ENCODE measurements at places on chromosomes 5 and 9. TPM values are rescaled to one million over a fixed set of nuclear protein-coding genes. Genes with fewer than 3 reads are reported as not detected.

The PCDHB4 gene
- not detected for total RNA-seq

DNA sequence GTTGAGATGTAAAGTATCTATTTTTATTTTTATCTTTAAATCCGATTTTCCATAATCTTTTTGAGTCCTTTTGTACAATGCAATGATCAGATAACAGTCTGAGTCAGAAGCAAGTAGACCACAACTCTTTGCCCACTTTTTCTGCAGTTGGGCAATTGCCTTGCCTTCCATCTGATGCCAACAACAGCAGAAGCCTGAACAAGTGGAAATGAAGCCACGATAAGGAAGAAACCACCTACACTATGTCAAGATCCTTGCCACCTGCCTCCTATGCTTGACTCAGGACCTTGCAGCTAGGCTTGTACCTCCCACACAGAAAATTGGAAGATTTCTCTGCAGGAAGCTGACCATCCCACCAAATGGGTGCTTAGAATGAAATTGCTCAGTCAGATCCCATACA, 78.6 kb downstream of the ANXA1 start:
- no peaks in the 10 kb centered on the region for H3K36me3 ChIP-seq
- H3K27me3 ChIP-seq = no peaks in the 10 kb centered on the region
- no peak for DNase-seq

DNA sequence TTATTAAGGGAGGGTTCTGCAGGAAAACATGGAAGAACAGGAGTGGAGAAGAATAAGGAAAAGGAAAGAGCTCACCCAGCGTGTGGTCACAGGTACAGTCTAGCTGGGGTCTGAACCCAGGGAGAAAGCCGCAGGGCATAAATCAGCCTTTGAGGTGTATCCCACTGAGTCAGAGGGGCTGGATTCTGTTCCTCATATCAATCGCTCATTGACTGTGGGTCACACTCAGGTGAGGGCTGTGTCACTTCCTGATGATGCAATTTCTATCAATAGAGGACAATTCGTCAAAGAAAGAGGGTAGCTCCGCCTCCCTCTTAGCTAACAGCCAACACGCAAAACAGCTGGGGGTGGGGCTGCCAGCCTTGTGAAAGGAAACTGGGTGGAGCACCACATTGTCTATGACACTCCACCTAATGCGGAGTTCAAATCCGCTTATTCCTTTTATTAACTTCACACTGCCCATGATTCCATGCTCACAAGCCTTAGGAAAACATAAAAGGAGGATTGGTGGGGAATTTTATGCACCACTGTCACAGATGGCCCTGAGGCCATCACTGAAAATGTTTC, 176.2 kb downstream of the ICE1 start:
- H3K36me3 ChIP-seq = no peaks in the 10 kb centered on the region
- H3K4me3 ChIP-seq = no peak overlapping the region
- H3K4me1 ChIP-seq = no peaks in the 10 kb centered on the region
- DNase-seq = no peak

DNA sequence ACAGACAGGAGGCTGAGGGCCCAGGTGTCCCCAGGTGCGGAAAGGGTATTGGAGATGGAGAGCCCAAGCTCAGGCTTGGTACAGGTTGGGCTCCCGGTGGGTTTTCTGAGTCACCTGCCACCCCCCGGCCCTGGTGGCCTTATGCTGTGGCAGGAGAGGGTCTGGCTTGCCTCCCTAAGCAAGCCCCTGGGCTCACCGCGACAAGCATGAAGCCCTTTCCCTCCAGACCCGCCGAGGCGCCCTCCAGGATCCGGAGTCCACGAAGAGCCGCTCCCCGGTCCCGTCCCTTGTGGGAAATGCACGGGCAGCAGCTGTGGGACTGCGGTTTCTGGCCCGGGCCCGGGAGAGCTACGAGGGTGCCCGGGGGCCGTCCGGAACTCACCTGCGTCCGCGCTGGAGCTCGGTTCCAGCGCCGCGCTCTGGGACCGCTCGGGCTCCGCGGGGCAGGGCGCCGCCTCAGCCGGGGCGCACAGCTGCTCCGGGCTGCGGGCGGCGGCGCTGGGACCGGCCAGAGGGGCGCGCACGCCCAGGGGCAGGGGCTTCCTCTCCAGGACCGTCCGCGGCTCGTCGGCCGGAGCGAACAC, 757 bp downstream of the SAPCD2 start:
- H3K27me3 ChIP-seq = no peaks in the 10 kb centered on the region
- no peak overlapping the region for H3K4me3 ChIP-seq
- H3K36me3 ChIP-seq = no peaks in the 10 kb centered on the region
- DNase-seq = no peak

The GHR gene
- not detected for total RNA-seq

GRCh38 chr9:34652602-34653000, 616 bp downstream of the IL11RA start:
- H3K27me3 ChIP-seq = no peaks in the 10 kb centered on the region
- H3K27ac ChIP-seq = peak overlapping the region; percentile 24
- DNase-seq = no peak
- H3K4me1 ChIP-seq = peaks cover 28% of the 10 kb centered on the region

The LEAP2 gene
- total RNA-seq = 4.5 TPM

DNA sequence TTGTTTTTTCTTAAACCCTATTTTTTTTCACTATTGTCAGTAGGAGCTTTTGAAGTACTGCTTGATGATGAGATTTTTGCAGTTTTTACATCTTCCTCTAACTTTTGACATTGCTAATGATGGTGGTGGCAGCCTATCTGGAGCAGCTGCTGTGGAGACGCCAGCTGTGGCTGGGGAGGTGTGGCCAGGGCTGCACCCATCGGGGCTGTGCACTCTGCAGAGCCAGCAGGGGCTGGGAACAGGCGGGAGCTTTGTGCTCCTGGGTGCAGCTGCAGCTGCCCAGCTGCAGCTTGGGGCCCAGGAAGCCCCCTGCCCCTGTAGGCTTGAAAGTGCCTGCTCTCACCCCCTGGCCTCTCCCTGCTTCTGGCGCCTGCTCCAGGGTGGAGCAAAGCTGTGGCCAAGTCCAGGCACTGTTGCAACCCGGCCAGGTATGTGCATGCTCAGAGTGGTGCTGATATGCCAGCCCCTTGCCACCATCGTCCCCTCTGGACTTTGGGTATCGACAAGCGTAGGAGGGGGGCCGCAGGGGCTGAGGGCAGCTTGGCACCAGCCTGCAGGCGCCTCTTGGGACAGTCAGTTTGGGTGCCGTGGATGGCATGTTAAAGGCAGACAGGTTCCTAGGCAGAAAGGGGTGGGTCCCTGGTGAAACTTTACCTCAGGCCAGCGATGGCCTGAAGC, 39.2 kb downstream of the FER start:
- H3K36me3 ChIP-seq = peaks cover 14% of the 10 kb centered on the region
- DNase-seq = no peak
- H3K27me3 ChIP-seq = no peaks in the 10 kb centered on the region
- H3K27ac ChIP-seq = no peak overlapping the region
- H3K4me3 ChIP-seq = no peak overlapping the region

DNA sequence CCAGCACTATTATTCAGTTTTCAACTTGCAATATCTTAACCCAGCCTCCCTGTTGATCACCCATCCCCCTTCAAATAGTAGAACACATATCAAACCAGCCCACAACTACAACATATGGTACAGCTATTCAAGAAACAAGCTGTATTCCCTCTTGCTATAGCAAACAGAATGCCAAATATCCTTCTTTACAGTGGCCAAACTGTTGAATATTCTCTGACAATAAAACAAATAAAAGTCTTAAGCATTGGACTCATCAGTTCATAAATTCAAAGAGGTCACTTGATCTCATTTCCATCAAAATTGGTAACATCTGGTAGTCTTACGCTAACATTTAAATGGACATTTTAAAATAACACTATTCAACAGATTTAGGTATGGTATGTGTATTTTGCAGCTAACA, 350.8 kb downstream of the EFNA5 start:
- H3K27ac ChIP-seq = no peak overlapping the region
- no peaks in the 10 kb centered on the region for H3K4me1 ChIP-seq
- H3K36me3 ChIP-seq = no peaks in the 10 kb centered on the region

DNA sequence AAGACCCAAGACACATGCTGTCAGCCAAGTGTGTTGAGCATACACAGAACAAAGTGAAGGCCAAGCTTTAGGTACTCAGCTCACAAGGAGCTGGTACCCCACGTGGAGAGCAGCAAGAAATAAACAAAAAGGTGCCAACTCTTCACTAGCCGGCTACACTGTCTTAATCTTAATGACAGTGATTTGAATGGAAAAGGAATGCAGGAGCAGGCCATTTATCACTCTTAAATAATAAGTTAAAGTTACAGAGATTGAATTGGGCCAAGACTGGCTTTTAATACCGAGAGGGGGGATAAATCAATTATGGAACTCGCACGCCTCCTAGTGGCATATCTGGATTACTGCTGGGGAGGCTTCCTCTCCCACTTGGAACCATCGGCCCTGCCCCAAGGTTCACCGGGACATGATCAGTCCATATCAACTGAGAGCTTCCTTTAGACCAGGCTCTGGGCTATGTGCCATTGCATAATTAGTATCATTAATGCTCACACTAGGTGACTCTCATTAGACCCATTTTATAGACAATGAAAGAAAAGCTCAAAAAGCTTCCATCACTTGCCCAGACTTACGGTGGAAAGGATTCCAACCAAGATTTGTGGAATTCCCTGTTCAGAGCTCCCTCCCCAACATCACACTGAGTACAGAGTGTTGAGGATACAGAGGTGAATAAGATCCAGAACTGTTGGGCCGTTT, 94.0 kb downstream of the ACTL7B start:
- H3K27me3 ChIP-seq = no peaks in the 10 kb centered on the region
- no peaks in the 10 kb centered on the region for H3K36me3 ChIP-seq
- H3K4me1 ChIP-seq = no peaks in the 10 kb centered on the region
- DNase-seq = no peak
- H3K27ac ChIP-seq = no peak overlapping the region

DNA sequence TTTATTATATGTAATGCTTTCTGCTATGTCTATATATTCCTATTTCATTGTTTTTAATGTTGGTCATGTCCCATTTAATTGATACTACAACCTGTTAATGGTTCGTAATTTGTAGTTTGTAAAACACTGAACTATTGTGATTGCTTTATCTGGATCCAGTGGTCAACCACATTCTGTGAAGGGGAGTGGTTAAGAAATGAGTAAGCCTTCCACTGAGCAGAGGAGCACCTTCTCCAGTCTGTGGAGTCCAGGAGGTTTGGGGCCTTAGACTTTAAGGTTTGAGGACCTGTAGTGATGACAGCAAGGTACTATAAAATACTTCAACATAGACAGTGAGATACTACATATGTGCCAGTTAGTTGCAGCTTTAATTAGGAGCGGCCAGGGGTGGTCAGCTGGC, 67.7 kb upstream of the RAD23B start:
- no peaks in the 10 kb centered on the region for H3K27me3 ChIP-seq
- H3K4me1 ChIP-seq = no peaks in the 10 kb centered on the region
- H3K36me3 ChIP-seq = no peaks in the 10 kb centered on the region

- no peak overlapping the region for H3K4me3 ChIP-seq
- no peak for DNase-seq
- H3K27me3 ChIP-seq = no peaks in the 10 kb centered on the region
- peaks cover 16% of the 10 kb centered on the region for H3K4me1 ChIP-seq
Observed at GRCh38 chr5:98906756-98907355, 22.0 kb downstream of the CHD1 start.

DNA sequence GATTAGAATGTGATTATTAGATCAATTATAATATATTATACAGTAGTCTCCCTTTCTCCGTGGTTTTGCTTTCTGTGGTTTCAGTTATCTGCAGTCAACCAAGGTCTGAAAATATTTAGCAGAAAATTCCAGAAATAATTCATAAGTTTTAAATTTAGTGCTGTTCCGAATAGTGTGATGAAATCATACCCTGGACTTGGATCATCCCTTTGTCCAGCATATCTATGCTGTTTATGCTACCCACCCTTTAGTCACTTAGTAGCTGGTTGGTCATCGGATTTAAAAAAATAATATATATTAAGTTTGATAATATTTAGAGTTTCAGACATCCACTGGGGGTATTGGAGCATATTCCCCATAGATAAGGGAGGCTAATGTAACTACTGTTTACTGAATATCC, 19.6 kb downstream of the RMI1 start:
- no peaks in the 10 kb centered on the region for H3K36me3 ChIP-seq
- no peaks in the 10 kb centered on the region for H3K27me3 ChIP-seq
- H3K4me1 ChIP-seq = no peaks in the 10 kb centered on the region
- DNase-seq = no peak
- H3K4me3 ChIP-seq = no peak overlapping the region
- H3K27ac ChIP-seq = no peak overlapping the region

DNA sequence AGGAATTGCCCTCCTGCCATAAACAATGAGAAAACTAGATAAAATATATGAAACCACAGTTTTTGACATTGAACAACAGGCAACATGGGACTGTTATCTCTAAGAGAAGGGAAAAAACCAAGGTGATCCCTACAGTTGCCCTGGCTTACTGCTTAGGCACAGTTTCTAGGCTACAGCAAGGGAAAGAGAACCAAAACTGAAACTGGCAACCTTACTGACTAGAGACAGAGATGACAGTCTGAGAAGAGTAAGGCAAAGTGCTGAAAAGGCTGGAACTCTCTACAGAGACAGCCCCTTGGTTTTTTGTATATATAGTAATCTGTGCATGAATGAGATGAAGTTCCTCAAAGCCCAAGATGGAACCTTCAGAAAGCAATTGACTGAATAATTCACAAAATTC, 36.2 kb upstream of the REEP2 start:
- DNase-seq = no peak
- no peak overlapping the region for H3K27ac ChIP-seq
- no peaks in the 10 kb centered on the region for H3K4me1 ChIP-seq
- H3K4me3 ChIP-seq = no peak overlapping the region

The PCDHGA12 gene
- total RNA-seq = not detected

- H3K4me3 ChIP-seq = no peak overlapping the region
- no peak overlapping the region for H3K27ac ChIP-seq
- no peaks in the 10 kb centered on the region for H3K27me3 ChIP-seq
- H3K4me1 ChIP-seq = no peaks in the 10 kb centered on the region
- DNase-seq = no peak
- no peaks in the 10 kb centered on the region for H3K36me3 ChIP-seq
Observed at GRCh38 chr5:180180846-180181245, 28.2 kb downstream of the RASGEF1C start.

The NAIP gene
- 13.7 TPM for total RNA-seq

The RNF183 gene
- not detected for total RNA-seq

GRCh38 chr5:167232675-167233311, 1058.7 kb upstream of the WWC1 start:
- no peak overlapping the region for H3K27ac ChIP-seq
- no peaks in the 10 kb centered on the region for H3K4me1 ChIP-seq
- no peaks in the 10 kb centered on the region for H3K36me3 ChIP-seq
- no peak overlapping the region for H3K4me3 ChIP-seq

DNA sequence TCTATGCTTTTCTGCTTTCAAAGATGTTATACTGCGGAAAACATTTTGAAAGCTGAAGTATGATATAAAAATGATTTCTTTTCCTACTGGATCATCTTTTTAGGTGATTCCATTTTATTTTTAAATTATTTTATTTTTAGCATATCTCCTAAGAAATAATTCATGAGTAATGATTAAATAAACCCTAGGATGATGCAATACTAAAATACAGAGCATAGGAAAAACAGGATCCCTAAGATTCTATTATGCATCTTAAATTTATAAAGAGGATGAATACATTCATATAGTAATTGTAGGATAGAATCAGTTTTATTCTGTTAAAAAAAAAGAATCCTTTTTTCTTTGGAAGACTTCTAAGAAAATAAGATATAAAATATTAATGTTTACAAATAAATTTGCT, 10.9 kb downstream of the POLK start:
- no peaks in the 10 kb centered on the region for H3K4me1 ChIP-seq
- no peak for DNase-seq
- no peak overlapping the region for H3K4me3 ChIP-seq
- H3K27me3 ChIP-seq = no peaks in the 10 kb centered on the region
- H3K27ac ChIP-seq = no peak overlapping the region
